ENCODE measurements at places on chromosomes 16 and 17. TPM values are rescaled to one million over a fixed set of nuclear protein-coding genes. Genes with fewer than 3 reads are reported as not detected.

The TK1 gene
- total RNA-seq, result 0.68 TPM

The ADAM11 gene
- total RNA-seq, result 0.15 TPM

The PRR15L gene
- total RNA-seq, result not detected

GRCh38 chr16:73026754-73027684 lies 20.9 kb downstream of the ZFHX3 start:
- no peak for DNase-seq
